ENCODE measurements at places on chromosomes 16 and 17. TPM values are rescaled to one million over a fixed set of nuclear protein-coding genes. Genes with fewer than 3 reads are reported as not detected.

GRCh38 chr16:79537584-79537983, 63.0 kb downstream of the MAF start:
- no peak overlapping the region for H3K4me3 ChIP-seq
- no peaks in the 10 kb centered on the region for H3K36me3 ChIP-seq
- H3K27me3 ChIP-seq = peaks cover 6% of the 10 kb centered on the region

DNA sequence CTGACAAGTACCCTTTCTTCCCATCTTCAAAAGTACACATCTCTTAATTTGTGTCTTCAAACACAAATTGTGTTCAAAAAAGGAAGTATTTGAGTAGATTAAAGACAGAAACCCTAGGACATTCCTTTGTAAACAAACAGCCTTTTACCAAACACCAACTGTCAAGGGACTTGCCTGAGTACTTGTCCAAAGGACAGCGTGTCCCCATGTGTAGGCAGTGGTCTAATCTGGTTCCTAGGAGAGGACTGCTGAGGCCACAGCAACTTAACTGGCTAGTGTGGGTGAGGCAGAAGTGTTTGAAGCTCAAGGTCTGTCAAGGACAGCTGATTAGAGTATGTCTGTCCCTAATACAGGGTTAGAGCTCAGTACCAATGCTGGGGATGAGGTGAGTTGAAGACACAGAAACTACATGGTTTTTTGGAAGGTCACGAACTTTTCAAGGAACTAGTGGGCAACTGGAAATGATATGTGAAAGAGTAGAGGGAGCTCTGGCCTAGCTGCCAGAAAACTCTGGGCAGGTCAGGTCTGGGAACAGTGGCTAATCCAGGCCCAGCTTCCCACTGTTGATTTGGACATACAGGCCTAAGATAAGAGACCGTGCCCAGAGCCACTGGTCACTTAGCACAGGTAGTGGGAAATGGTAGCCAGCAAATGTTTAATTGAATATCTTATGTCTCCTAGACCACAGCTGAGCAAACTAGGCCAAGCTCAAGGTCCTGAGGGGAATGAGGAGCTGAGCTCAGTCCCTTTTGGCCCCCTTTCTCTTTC, 10.1 kb downstream of the HMOX2 start:
- no peak for DNase-seq
- no peak overlapping the region for H3K4me3 ChIP-seq
- no peaks in the 10 kb centered on the region for H3K27me3 ChIP-seq
- peak overlapping the region; percentile 53 for H3K27ac ChIP-seq
- H3K4me1 ChIP-seq = peaks cover 44% of the 10 kb centered on the region

HLF gene
- total RNA-seq = 4.5 TPM

DNA sequence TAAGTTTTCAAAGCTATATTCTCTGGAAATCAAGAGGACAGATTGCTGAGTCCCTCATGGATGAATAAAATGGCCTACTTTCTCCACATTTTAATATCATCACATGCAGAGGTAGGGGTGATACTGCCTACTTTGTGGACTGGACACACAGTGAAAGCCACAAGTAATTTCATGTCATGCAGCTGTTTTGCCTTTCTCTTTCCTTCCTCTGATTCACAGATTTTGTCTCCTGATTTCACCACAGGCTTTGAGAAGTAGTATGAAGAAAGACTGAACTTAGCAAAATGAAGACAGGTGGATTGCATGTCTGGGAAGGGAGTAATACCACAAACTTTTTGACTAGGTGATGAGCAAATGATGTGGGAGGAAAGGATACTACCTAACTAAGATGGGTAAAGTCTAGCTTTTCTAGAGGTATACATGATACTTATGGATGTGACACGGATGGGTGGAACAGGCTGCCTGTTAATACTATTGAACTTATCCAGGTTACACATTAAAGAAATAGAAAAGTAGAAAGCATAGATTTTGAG, 478.4 kb upstream of the GOT2 start:
- no peaks in the 10 kb centered on the region for H3K36me3 ChIP-seq
- no peak overlapping the region for H3K27ac ChIP-seq
- no peaks in the 10 kb centered on the region for H3K27me3 ChIP-seq

DNA sequence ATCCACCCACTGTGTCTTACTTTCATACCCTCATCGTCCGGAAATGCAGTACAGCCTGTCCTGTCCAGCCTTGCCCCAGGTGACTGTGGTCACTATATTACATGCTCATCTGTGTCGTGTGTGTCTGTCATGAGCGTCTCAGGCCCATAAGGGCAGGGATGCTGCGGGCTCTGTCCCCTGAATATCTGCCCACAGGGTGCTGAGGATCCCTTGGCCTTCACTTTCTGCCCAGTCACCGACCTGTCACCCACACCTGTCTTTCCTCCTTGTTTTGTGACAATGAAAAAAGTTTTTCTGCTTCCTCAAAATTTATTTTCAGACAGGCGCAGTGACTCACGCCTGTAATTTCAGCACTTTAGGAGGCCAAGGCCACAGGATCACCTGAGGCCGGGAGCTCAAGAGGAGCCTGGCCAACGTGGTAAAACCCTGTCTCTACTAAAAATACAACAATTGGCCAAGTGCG, 1.4 kb upstream of the CTRB1 start:
- no peak overlapping the region for H3K27ac ChIP-seq
- no peak overlapping the region for H3K4me3 ChIP-seq
- no peaks in the 10 kb centered on the region for H3K27me3 ChIP-seq

GRCh38 chr17:77935121-77935571, 23.4 kb upstream of the TNRC6C start:
- no peaks in the 10 kb centered on the region for H3K4me1 ChIP-seq
- H3K4me3 ChIP-seq = no peak overlapping the region
- H3K36me3 ChIP-seq = no peaks in the 10 kb centered on the region
- H3K27ac ChIP-seq = no peak overlapping the region
- no peak for DNase-seq

DNA sequence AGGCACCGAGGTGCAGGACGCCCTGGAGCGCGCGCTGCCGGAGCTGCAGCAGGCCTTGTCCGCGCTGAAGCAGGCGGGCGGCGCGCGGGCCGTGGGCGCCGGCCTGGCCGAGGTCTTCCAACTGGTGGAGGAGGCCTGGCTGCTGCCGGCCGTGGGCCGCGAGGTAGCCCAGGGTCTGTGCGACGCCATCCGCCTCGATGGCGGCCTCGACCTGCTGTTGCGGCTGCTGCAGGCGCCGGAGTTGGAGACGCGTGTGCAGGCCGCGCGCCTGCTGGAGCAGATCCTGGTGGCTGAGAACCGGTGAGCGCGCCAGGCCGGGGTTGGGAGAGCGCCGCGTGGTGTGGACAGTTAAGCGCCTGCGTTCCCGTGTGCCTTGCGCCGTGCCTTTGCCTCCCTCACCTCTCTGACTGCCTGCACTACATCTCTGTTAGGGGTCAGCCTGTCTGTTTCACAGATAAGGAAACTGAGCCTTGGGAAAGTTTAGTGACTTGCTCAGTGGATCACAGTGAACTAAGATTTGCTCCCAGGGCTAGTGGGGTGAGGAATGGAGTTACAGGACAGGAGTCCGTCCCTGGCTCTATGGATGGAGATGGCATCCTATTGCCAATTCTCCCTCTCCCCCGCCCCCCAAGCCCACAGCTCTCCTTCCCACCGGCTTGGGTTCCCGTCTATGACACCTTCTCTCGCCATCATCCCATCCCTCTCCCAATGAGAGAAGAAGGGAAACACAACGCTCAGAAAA, 880 bp downstream of the SARM1 start:
- H3K27ac ChIP-seq = peak overlapping the region; percentile 65
- no peak for DNase-seq
- H3K4me3 ChIP-seq = peak overlapping the region; percentile 84
- no peaks in the 10 kb centered on the region for H3K27me3 ChIP-seq
- peaks cover 13% of the 10 kb centered on the region for H3K4me1 ChIP-seq

All from activated T-helper 2 cell treated with anti-CD3 and anti-CD28 coated beads, Interferon-gamma antibody, Interleukin-2, Interleukin-4, amounts not matched to agents 10 μg/mL and 5 μg/mL and 100 μg/mL, durations not matched to agents 14 hours and 24 hours and 36 hours (primary cell).